ENCODE measurements at places on chromosomes 11 and 22.

- DNase-seq: no peak
Measured at GRCh38 chr11:129732941-129733340, 82.7 kb upstream of the TMEM45B start.

GRCh38 chr22:46833228-46833627 is 70.8 kb downstream of the TBC1D22A start:
- no peak for DNase-seq

- DNase-seq: no peak
Measured at GRCh38 chr11:117670924-117671323, 126.1 kb downstream of the DSCAML1 start.

GRCh38 chr11:35118906-35119305 is 20.1 kb upstream of the CD44 start:
- DNase-seq: no peak

DNA sequence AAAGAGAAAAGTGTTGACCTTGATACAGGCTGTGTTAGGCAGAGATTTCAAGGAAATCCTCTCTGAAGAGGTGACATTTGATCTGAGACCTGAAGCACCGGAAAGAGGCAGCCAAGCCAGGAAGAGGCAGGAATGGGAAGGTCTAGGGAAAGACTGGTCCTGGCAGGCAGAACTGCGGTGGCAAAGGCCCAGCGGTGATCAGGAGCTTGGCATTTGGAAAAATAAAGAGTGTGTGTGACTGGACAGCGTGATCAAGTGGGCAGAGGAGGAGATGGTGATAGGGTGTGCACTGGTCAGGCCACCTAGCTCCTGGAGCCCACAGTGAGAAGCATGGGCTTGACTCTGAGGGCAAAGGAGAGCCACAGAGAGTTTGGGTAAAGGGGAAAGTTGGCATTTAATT is 27.2 kb upstream of the GAB4 start:
- no peak for DNase-seq

- DNase-seq: no peak
Measured at GRCh38 chr22:29212743-29213142, 7.0 kb downstream of the EMID1 start.

DNA sequence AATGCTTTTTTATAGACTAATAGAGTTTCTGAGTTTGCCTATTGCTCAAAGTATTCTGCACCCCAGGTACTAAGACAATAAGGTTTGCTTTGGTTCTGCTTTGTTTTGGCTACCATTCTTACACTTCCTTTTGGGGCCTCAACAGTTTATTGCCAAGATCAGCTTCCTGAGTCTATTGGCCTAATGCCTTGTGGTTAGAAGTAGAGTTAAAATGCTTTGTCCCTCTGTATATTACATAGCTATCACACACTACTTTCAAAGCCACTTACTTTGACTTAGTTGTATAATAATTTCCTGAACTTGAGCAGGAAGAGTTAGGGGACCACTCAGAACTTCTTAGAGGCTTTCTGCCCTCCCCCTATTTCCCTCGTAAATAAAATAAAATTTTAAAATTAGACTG is 96.5 kb downstream of the DLG2 start:
- no peak for DNase-seq

GRCh38 chr11:35359321-35360054 is 59.9 kb downstream of the SLC1A2 start:
- no peak for DNase-seq

GRCh38 chr22:50481045-50481439 is 301 bp upstream of the ADM2 start:
- no peak for DNase-seq

DNA sequence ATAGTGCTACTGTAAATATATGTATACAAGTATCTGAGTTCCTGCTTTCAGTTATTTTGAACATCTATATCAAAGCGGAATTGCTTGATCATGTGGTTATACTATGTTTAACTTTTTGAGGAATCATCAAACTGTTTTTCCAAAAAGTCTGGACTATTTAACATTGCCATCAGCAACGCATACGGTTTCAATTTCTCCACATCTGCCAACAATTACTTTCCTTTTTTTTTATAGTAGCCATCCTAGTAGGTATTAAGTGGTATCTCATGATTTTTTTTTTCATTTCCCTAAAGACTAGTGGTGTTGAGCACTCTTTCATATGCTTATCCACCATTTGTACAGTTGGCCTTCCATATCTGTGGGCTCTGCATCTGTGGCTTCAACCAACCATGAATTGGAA is 1.3 kb upstream of the UBE4A start:
- DNase-seq: no peak

GRCh38 chr22:23122992-23123803 is 18.6 kb downstream of the RSPH14 start:
- no peak for DNase-seq

GRCh38 chr11:61022311-61023085 is 51.0 kb downstream of the CD6 start:
- DNase-seq: peak; percentile 50

- DNase-seq: peak; percentile 88
Measured at GRCh38 chr22:24270556-24271385, at the start of gene SPECC1L. TSS of gene SPECC1L (plus strand) at chr22:24270831. CDS start at chr22:24302232, 31,401 bp downstream.

DNA sequence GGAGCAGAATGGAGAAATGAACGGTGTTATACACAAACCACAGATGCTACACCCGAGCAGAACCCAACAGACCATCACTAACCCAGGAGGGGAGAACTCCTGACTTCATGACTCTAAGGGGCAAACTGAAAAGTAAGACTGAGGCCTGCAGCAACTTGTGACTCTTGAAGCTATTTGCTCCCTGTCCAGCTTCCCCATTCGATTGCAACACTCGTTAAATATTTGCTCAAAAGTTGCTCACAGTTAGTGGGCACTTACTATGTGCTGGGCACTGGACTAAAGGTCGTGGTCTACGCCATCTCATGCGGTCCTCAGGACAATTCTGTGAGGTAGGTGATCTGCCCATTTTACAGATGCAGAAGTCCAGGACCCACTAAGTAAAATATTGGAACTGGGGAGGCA is 9.5 kb upstream of the ADA2 start:
- no peak for DNase-seq

Measured in activated naive CD4-positive, alpha-beta T cell treated with anti-CD3 and anti-CD28 coated beads, Interleukin-2, amount 50 U/mL, for 16 hours (primary cell).